SJSA1 (cell line): ENCODE measurements at places on chromosomes 1 and 21.

- no peak for DNase-seq
Observed at GRCh38 chr1:208002672-208003071, 91.7 kb upstream of the CD34 start.

- DNase-seq, result no peak
Observed at GRCh38 chr1:202276920-202277319, 64.8 kb downstream of the UBE2T start.

DNA sequence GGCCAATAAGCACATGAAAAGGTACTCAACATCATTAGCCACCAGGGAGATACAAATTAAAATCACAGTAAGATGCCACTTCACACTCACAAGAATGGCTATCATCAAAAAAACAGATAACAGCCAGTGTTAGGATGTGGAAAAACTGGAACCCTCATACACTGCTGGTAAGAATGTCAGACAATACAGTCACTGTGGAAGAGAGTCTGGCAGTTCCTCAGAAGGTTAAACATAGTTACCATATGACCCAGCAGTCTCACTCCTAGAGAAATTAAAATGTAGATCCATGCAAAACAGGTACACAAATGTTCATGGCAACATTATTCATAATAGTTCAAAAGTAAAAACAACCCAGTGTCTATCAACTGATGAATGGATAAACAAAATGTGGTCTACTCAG lies 33.3 kb downstream of the LDLRAD1 start:
- no peak for DNase-seq

DNA sequence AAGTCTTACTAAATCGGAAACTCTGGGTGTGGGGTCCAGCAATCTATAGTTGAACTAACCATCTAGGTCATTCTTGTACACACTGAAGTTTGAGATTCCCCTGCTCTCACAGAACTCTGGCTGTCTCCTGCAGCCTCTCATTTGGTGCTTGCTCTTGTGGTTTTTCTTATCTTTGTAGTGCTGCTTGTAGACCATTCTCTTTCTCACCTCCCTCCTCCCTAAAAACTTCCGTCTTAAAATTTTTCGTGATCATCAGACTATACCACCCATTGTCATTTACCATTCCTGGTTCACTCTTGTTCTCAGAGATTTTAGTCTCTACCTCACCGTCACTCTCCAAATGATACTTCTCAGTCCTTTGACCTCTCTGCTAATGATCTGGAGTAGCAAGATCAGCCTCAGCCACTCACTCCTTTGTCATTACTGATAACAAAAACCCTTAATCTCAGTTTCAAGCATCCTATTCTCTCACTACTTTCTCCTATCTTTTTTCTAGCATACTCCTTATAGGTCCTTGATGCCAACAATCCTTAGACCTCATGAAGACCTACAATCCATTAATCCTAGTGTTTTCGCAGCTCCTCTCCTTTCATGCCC lies 13.0 kb upstream of the EPHX4 start:
- no peak for DNase-seq

GRCh38 chr21:42063571-42064521 lies 7.3 kb upstream of the UMODL1 start:
- no peak for DNase-seq

- DNase-seq, result no peak
Observed at GRCh38 chr1:19330449-19331135, 18.5 kb downstream of the SLC66A1 start.

GRCh38 chr1:152141971-152142584 lies 16.9 kb downstream of the RPTN start:
- DNase-seq, result peak; percentile 28

DNA sequence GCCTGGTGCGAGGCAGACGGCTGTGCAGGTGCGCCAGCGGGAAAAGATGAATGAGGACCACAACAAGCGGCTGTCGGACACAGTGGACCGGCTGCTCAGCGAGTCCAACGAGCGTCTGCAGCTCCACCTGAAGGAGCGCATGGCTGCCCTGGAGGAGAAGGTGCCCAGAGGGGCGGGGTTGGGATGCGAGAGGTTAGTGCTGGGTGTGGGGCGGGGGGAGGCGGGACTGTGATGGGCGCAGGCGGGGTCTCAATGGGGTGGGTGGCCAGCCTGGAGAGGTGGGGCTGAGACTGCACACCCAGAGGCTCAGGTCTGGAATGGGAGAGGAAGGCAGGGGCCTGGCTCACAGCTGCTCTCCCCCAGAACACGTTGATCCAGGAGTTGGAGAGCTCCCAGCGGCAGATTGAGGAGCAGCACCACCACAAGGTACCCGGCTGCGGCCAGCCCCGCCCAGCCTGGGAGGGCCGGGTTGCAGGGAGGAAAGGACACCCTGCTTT lies 22.3 kb downstream of the PPFIA4 start:
- no peak for DNase-seq

DNA sequence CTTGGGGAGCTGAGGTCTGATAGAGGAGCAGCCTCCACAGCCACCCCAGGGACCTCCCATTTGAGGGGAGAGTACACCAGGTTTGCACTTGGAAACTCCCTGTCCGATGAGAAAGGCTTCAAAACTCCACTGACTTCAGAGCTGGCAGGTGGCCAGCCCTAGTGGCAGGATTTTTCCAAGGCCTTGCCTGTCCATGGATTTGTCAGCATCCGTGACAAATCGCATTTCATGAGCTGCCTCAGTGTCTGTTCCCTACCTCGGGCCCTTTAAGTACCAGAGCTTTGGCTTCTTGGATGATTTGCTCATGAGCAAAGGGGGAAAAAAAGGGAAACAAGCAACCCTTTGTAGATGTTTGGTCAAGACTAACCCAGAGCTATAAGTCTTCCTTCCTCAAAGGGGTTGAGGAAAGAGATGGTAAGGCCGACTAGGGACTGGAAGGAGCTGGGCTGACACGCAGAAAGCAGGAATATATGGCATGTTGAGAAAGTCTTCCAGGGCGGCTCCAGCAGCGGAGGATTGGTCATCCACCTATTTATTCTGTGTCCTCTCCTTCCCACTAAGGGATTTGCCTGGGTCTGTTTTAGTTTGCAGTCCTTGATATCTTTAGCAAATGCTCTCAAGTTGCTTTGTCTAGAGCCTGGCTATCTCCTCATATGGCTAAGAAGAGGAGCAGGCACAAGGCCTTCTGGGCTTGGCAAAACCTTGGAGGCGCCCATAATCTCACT lies 2.7 kb upstream of the HSPG2 start:
- peak; percentile 89 for DNase-seq

GRCh38 chr1:210598135-210598652 lies 269.5 kb downstream of the HHAT start:
- DNase-seq, result peak; percentile 89
